ENCODE measurements at places on chromosomes 2 and 18.

DNA sequence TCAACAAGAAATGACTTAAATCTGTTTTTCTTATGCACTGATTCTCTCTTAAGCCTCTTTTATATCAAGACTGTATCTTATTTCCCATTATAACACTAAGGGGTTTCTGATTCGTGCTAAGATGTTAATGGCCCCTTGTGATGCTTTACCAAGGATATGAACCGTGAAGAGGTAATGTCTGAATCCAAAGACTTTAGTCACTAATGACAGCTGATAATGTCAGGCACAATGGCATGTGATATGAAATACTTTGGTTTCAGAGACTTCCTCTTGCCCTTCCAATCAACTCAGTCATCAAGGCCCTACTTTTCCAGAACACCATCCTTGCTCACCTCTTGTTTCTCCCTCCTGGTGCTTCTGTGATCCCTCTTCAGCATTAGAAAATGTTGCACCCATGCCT is 262.8 kb downstream of the KCNE4 start:
- DNase-seq = no peak

DNA sequence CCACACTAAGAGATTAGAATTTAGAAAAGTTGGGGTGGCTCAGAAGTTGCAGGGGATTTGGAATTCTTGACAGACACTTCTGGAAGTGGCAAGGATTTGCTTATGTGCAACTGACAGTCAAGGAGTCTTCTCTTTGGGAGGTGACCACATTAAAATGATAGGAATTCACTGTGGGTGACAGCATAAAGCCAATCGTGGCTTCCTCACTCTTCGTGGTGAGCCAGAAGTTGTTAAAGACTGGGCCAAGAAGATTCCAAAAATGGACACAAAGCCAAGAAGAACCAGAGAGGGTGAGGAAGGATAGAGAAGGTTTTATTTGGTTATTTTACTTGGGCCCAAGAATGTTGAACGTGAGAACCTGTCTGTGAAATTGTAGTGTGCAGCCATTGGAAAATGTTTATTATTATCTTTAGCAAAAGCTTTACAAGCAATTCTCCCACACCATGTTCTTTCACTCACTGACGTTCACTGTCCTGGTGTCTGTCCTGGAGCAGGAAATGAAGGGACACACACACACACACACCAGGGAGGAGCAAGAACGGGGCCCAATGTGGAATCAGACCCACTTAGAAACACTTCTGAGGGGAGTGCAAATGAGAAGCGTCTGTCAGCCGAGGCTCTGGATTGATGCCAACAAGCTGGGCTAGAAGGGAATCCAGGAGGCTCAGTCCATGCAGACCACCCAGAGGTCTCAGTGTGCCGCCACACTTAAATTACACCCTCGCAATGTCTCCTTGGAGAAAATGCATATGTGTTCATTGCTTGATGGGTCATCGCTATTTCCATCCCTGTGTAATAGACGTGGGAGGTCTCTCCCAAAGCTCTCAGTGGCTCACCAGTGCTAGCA is 37.2 kb downstream of the STEAP3 start:
- DNase-seq = no peak

- DNase-seq = no peak
Observed at GRCh38 chr2:159738509-159739390, 26.4 kb downstream of the MARCHF7 start.

GRCh38 chr18:58761241-58761969 is 90.1 kb downstream of the MALT1 start:
- DNase-seq = no peak

DNA sequence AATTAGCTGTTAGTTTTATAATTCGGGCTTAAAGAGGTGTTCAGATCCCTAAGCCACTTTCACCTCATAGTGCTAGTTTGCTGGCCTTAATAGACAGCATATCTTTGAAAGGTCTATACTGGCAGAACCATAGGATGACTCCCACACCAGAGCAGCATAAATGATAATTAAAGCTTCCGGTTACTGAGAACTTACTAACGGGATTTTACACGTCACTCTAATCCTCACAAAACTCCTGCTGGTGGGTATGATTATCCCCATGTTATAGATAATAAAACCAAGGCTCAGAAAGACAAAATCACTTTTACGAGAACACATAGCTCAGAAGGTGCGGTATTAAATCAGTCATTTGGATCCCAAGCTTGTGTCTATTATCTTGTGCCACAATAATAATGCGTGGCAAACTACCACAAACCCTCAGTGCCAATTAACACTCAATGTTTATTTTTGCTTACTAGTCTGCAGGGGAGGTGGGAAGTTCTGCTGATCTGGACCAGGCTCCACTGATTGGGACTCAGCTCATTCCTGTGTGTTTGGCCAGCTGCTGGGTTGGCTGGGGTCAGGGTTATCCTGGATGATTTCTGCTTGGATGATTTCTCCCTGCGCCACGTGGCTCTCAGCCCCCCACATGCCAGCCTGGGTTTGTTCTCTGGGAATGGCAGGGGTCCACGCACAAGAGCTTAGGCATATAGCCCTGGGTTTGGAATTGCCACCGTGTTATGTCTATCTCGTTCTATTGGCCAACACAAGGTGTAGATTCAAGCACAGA is 62.3 kb downstream of the TRIB2 start:
- DNase-seq = no peak

- no peak for DNase-seq
Observed at GRCh38 chr2:29755829-29756228, 165.6 kb downstream of the ALK start.

GRCh38 chr18:44128365-44128764 is 552.3 kb upstream of the SETBP1 start:
- no peak for DNase-seq

- DNase-seq = no peak
Observed at GRCh38 chr2:128639693-128640092, 321.0 kb upstream of the HS6ST1 start.

DNA sequence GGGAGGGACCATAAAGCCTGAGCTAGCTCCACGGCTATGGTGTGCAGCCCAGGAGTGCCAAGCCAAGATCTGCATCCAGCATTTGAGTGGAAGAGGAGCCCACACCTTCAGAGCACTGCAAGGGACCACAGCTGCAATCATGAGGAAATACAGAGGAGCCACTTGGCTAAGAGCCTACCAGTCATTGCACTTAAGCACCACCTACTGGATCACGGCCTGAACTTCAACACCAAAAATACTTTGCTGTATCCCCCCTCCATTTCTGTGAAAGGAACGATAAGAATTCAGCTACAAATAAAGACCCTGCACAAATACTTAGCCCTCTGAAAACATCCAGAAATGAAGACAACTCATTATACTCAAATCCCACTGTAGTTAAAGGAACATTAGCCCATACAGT is 545.3 kb downstream of the TSN start:
- no peak for DNase-seq

- no peak for DNase-seq
Observed at GRCh38 chr2:137161250-137161649, 395.9 kb downstream of the THSD7B start.

- DNase-seq = no peak
Observed at GRCh38 chr2:227942021-227942420, 70.6 kb downstream of the DAW1 start.

DNA sequence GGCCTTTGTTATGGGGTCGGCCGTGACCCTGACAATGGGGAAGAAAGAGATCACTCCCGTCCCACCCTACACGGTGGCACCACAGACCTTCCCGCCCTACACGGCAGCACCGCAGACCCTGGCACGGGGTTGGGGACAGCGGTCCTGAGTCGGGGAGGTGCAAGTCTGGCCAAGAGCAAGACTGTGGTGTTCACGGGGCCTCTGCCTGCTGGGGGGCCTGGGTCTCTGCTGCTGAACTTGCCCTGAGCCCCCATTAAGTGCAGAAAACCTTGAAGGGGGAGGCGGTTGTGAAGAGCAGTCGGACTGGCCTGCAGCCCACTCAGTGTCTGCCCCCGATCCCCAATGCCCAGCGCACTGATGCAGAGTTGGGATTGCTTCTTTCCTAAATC is 75.9 kb downstream of the SLC66A2 start:
- no peak for DNase-seq

DNA sequence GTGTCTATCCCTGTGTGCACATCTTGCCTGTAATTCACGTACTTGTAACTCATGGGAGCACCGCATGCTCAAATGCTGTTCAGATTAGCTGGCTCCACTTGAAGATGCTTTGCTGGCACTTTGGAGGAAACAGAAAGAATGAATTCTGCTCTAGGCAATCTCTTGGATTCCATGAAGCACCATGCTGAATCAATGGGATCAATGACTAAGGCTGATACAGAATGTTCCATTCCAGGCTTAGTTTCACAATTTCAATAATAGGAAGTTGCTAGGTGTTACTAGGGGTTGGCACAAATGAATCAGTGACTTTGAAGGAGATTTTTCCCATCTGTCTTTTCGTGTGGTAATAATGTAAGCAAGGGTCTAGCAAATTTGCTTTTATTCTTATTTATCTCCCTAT is 328.8 kb downstream of the OSR1 start:
- no peak for DNase-seq

- no peak for DNase-seq
Observed at GRCh38 chr2:208326016-208326415, 60.0 kb downstream of the PIKFYVE start.

DNA sequence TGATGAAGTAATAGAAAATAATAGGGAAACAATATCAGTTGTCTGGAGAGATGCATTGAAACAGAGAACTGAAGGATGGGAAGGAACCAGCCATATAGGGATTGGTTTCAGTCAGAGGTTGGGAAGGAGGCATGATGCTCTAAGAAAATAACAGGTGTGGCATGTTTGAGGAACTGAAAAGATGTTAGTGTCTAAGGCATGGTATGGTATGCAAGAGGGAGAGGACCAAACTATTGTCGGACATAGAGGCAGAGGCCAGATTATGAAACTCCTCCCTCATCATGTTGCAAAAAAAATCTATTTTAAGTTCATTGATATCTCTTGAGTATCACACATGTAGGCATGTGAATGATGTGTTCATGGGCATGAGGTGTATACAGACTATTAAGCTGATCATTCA is 48.9 kb upstream of the EMILIN2 start:
- DNase-seq = no peak

DNA sequence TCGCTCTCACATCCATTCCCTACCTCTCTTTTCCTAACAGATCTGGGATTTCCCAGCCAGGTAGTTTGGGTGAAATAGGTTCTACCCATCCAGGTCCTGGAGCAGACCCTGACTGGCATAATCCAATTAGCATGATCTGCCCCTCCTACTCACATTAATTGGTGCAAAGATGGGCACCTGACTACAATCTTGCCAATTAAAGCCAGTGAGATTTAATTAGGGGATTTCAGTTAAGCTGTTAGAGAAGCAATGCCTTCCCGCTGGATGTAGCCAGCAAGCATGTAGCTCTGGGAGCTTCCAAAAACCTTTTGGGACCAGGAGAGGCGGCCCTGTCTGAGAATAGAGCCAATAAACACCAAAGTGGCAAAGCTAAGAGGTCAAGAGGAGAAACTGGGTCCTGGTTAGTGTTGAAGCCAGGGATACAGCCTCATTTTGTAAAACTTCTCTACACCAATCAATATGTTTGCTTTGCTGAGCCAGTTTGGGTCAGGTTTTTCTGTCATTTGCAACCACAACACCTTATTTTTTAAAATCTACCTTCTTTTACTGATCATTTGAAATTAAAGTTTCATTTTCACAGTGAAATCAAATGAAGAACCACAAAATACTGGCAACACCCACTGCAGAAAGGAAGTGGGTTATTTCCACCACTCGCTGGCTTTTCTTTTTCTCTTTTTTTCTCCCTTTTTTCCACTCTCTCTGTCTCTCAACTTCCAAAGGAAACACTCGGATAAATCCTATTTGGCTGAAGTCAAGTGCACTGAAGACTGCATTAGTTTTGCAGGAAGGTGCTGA is 3.2 kb upstream of the TTC39C start:
- no peak for DNase-seq

GRCh38 chr2:190376591-190377245 is 31.4 kb upstream of the MFSD6 start:
- no peak for DNase-seq

GRCh38 chr2:129827311-129828090 is 152.0 kb upstream of the RAB6C start:
- DNase-seq = no peak

GRCh38 chr2:56297671-56298070 is 113.9 kb downstream of the CCDC85A start:
- DNase-seq = no peak

- DNase-seq = no peak
Observed at GRCh38 chr2:48110492-48110891, 204.2 kb upstream of the FBXO11 start.

DNA sequence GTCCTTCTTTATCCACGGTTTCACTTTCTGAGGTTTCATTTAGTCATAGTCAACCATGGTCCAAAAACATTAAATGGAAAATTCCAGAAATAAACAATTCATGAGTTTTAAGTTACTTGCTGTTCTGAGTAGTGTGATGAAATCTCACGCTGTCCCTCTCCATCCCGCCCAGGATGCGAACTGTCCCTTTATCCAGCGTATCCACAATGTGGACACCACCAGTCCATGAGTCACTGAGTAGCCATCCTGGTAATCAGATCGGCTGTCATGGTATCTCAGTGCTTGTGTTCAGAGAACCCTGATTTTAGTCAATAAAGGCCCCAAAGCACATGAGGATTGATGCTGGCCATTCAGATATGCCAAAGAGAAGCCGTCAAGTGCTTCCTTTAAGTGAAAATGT is 3.7 kb downstream of the SP140L start:
- DNase-seq = no peak

- no peak for DNase-seq
Observed at GRCh38 chr2:164655750-164656149, 34.5 kb upstream of the GRB14 start.

DNA sequence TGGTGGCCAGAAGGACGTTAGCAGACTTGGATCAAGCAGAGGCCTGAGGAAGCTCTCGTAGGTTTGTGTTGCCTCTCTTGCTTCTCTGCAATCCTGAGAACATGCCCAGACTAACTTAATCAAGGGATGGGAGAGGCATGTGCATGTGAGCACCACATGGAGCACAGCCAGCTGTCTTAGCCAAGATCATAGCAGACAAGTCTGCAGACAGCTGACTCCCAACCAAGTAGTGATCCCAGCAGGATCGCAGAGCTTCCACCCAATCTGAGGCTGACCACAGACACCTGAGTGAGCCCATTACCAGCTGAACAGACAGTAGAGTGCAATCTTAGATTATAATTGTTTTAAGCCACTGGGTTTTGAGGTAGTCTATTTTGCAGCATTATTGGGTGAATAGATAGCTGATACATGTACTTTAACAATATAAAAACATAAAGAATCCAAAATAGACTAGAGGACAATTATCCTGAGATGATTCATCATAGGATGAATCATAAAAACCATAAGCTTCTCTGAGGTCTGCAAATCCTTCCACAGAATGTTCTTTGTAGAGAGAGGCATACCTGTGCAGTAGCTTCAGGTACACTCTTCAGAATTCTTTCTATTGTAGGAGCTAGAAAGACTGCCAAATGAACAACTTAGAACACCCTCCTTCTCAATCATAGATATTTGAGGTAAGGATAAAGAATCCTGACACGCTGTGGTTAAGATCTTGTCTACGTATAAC is 25.2 kb upstream of the FAM110C start:
- DNase-seq = no peak

GRCh38 chr2:233857511-233858141 is 3.3 kb upstream of the HJURP start:
- DNase-seq = peak; percentile 28

GRCh38 chr2:64359171-64359891 is 94.6 kb upstream of the LGALSL start:
- DNase-seq = no peak

GRCh38 chr18:48106976-48107781 is 176.7 kb upstream of the SMAD2 start:
- DNase-seq = no peak

Data from stimulated activated CD8-positive, alpha-beta memory T cell treated with anti-CD3 and anti-CD28 coated beads, Interleukin-15, amount 100 ng/mL, for 24 hours (primary cell).